ENCODE measurements at places on chromosomes 11 and 22.

DNA sequence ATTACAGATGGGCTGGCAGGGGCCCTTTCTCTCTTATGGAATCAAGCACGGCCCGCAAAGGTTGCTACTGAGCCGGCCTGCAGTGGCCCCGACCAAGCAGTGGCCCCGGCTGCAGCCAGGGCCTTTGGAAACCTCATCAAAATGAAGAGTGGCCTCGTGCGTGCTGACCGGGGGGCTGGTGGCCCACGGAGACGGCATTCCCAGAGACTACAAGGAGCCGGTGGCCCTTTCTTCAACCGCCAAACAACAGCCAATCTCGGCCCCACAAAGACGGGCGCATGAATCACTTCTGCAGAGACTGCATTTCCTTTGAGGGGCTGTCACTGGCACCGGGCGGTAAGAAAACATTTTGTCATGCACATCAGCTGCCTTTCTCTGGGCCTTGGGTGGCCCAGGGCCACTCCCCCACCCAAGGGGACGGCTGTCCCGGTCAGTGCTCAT lies 43.1 kb upstream of the FGF3 start:
- no peak for DNase-seq

GRCh38 chr11:14373941-14374646 lies 15.1 kb upstream of the RRAS2 start:
- no peak for DNase-seq

DNA sequence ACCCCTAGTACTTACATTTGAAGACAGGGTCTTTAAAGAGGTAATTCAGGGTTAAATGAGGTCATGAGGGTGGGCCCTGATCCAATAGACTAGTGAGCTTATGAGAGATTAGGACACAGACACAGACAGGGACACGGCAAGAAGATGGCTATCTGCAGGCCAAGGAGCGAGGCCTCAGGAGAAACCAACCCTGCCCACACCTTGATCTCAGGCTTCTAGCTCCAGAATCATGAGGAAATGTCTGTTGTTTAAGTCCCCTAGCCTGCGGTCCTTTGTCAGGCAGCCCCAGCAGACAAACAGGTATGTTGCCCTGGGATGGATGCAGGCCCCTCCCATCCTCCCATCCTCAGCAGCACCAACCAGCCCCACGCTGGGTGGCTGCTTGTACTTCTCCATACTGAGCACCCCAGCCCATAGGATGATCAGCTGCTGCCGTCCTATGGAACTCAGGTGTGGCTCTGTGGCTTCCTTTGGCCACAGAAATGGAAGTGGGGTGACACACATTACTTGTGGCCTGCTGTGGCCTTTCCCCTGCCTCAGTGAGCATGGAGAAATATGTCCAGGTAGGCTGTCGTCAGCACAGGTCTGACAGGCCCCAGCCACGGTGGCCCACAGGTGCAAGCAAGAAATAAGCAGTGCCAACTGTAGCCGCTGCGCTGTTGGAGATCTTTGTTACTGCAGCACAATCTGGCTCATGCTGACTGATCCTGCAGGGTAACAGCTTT lies 7.9 kb downstream of the GNB1L start:
- no peak for DNase-seq

DNA sequence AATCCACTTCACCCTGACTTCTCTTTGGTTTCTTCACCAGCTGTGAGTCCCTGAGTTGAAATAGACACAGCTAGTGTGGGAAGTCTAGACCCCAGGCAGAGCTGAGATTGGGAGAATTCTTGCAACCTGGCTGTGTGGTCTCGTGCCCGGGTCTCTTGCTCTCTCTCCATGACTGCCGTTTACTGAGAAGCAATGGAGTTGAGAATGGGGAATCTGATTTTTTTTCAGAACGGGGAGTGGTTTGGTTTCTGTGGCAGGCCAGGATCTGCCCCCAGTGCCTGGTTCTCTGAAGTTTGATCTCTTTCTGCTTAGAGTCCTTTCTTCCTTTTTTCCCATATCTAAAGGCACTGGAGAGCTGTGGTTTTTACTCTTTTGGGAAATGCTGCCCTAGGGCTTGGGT lies 1.5 kb downstream of the SIDT2 start:
- DNase-seq: no peak

DNA sequence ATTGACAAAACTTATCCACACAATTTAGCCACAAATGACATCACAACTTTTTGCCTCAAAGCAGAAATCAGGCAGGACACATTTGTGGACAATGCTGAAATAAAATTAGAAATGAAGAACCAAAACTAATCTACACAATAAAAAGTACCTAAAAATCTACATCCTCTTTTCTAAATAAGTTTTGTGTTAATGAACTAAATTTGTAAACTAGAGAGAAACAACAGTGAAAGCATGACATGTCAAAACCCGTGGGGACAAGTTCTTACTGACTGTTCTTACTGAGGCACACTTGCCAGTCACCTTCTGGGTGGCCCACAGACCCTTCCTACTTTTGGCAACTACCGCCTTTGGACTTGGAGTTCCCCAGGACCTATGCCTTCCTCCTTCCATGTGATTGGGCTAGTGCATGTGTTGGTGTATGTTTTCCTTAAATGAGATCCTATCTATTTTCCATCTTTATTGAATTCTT lies 60.7 kb upstream of the MUC15 start:
- DNase-seq: no peak

GRCh38 chr11:19912115-19912957 lies 199.7 kb downstream of the NAV2 start:
- no peak for DNase-seq

Data from CD4-positive, alpha-beta T cell (primary cell).